ENCODE measurements at places on chromosomes 3 and 15. TPM values are rescaled to one million over a fixed set of nuclear protein-coding genes. Genes with fewer than 3 reads are reported as not detected.

DNA sequence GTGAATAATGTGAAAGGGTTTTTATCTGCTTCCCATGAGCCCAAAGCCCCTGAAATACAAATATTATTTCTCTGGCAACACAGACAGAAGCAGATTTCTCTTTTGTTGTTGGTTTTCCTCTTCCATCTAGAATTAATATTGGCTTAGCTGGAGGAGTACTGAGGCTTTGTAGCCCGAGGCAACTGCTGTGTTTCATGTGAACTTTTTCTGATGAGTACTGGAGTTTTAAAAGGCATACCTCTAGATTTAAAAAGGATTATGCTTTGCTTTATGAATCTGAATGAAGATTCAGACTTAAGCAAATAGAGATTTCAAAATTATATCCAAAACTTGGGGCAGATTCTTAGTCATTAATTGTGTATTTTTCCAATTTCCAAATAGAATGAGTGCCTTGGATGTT is 50.9 kb downstream of the IQCH start:
- DNase-seq: no peak

- DNase-seq: no peak
Measured at GRCh38 chr15:55289746-55290527, at the start of gene RAB27A. Gene RAB27A, minus strand, starts transcription at chr15:55289813. Its CDS starts 54,879 bp downstream, at chr15:55234934.

DNA sequence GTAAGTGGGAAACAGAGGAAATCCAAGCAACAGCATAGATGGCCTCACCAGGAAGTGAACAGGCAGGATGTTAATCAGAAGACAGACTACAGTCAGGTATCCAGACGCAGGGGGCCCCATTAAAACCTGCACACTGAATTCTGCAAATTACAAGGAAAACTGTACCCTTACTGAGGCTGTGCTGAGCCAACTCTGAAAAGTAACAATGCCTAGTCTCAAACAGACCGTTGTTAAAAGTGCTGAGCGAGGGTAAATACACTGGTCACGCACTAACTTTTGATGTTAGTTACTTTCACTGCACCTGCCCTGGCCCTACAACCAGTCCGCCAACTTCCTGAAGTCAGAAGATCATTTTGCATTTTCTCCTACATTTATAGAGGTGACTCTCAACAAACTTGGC is 1.0 kb downstream of the TAMM41 start:
- DNase-seq: no peak

Gene STRA6
- 0.97 TPM for polyA plus RNA-seq

Gene P2RY1
- polyA plus RNA-seq: 4.8 TPM

Gene SNX22
- polyA plus RNA-seq: 1.1 TPM

Gene WDR93
- 0.18 TPM for polyA plus RNA-seq

Gene MASP1
- 9.6 TPM for polyA plus RNA-seq

Data from forelimb muscle (tissue), 1 donor.